Activated naive CD4-positive, alpha-beta T cell treated with anti-CD3 and anti-CD28 coated beads for 36 hours (primary cell): ENCODE measurements at places on chromosomes 12 and 14. TPM values are rescaled to one million over a fixed set of nuclear protein-coding genes. Genes with fewer than 3 reads are reported as not detected.

ZBTB42 gene
- total RNA-seq, result 1.6 TPM

- DNase-seq, result no peak
Measured at GRCh38 chr14:58362798-58363412, 32.8 kb upstream of the TOMM20L start.

EMP1 gene
- 3.0 TPM for total RNA-seq

ARG2 gene
- 20.3 TPM for total RNA-seq

DNA sequence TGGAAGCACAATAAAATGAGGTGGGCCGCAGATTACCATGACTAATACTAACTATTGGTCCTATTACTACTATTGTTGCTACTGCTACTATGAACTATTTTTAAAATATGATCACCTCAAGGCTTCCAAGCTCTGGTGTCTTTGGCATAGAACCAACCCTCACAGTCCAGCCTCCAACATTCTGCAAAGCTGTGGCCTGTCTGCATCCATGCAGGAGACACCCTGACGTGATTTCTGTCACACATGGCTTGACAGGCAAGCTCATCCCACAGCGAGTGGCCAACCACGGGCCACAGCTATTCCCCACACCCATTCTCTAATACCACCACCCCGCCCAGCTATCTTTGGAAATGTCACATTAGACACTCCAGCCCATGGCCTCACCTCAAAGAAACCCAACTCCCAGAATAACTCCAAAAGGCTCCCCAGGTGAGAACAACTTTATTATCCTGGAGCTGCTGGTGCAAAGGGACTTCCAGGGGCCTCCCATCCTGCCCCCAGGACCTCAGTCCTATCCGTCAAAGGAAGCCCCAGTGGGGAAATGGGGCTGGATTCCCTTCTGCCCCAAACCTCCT lies 14.4 kb downstream of the ISCU start:
- DNase-seq, result no peak

DNA sequence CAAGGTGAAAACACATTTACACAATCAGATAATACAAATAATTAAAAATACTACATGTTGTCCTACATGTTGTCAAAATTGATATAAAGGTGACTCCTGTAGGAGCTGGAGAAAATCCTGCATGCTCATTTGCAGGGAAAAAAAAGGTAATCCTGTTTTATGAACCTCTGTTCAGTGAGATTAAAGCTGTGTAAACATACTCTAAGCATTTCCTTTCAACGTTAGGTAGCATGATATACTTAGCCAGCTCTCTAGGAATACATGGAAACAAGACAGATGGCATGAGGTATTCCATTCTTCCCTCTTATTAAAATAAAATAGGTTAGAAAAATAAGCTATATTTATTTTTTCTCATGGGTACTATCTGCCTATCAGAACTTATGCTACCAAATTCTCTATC lies 635.7 kb upstream of the FLRT2 start:
- DNase-seq, result no peak

WNT1 gene
- total RNA-seq, result not detected

DNA sequence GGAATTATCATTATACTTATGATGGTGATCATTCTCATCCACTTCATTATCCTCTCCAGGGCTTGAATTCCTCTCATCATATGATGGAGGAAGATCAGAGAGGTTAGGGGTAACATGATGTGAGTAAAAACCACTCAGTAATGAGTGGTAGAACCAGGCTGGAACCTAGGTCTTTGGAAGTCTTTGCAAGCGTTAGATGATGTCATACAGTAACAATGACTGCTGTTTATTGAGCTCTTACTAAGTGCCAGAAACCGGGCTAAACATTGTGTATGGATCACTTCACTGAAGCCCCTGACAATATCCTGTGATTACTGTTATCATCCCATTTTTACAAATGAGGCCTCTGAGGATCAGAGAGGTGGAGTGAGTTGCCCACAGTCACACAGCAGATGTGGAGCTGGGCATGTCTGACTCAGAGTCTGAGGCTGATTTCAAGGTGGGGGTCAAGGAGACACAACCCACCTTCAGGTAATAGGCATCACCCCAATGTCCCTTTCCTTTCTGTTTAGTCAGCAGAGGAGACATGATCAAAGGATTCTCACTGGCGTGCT lies 19.5 kb downstream of the WSCD2 start:
- no peak for DNase-seq

DNA sequence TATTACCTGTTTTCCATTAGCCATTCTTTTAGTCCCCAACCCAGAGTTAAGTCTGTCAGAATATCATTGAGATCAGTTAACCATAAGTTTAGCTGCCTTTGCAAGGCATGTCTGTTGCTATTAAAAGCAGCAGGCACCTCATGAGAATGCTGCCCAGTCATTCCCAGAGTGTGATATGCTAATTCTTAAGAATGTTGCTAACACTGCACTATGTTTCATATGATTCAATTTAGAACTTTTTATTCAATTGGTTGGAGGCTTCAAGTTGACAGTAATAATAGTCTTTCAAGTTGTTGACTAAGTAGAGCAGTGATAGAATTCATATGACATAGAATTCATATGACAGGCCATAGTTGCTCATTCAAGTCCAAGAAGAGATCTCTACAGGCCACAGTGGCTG lies 292.3 kb downstream of the FUT8 start:
- peak; percentile 75 for DNase-seq

CIROP gene
- total RNA-seq, result not detected

GRCh38 chr12:126061777-126062176 lies 996.5 kb downstream of the AACS start:
- DNase-seq, result no peak

KIF5A gene
- 0.60 TPM for total RNA-seq

COX8C gene
- total RNA-seq, result 0.43 TPM

SMIM41 gene
- not detected for total RNA-seq

TGFB3 gene
- total RNA-seq, result 3.6 TPM

- no peak for DNase-seq
Measured at GRCh38 chr14:98633380-98633779, 638.6 kb downstream of the BCL11B start.

DNA sequence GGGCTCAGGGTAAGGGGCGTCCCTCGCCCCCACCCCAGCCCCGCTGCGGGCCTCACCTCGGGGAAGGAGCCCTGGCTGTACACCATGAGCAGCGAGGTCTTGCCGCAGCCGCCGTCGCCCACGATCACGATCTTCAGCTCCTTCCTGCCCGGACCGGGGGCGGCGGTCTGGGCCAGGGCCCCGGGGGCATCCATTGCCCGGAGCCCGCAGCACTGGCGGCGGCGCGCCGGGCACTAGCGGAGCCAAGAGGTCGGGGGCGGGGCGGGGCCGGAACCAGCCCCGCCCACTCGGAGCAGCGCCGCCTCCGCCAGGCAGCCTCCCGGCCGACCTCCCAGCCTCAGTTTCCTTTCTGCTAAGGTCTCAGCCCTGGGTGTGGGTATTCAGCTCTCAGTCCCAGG lies at the start of gene RHOF:
Gene RHOF (minus strand): TSS at position 249 of the 398 bp plus-strand sequence. CDS start 55 bp downstream, at position 194.
- no peak for DNase-seq

GRCh38 chr14:61329478-61330051 lies 8.2 kb downstream of the PRKCH start:
- DNase-seq, result no peak

- DNase-seq, result no peak
Measured at GRCh38 chr14:93821051-93821450, 32.8 kb upstream of the PRIMA1 start.
